ENCODE measurements at places on chromosomes 12 and 14. TPM values are rescaled to one million over a fixed set of nuclear protein-coding genes. Genes with fewer than 3 reads are reported as not detected.

GRCh38 chr12:72075891-72076557, 137.4 kb downstream of the TPH2 start:
- DNase-seq, result no peak

DNA sequence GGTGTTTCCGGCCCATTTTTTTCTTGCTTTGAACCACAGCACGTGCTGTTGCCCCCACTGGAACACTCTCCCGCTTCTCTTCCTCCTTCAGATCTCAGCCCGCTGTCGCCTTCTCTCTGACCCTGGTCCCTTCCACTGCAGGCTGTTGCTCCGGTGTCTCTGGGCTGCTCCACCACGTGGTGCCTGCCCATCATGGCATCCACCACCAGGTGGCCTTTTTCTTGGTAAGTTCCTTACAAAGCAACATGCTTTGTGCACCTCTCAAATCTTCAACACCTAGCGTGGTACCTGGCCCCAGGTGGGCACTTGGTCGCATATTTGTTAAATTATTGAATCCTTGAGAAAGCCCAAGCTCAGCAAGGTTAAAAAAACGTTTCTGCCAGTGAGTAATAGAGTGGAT, 19.1 kb downstream of the TUNAR start:
- no peak for DNase-seq

DNA sequence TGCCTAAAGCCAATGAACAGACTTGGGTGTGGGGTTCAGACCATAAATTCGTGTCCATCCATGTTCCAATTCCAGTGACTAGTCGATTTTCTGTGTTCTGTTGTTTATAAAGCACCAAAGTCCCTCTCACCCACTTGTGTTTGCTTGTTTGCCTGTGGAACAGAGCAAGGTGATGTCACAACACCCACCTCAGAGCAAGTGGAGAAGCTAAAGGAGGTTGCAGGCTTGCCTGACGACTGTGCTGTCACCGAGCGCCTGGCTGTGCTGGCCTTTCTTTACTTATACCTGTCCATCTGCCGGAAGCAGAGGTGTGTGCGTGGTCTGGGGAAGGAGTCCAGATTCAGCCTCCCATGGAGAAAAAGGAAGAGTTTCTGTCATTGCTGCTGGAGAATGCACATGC, 6.0 kb downstream of the MVK start:
- no peak for DNase-seq

DNA sequence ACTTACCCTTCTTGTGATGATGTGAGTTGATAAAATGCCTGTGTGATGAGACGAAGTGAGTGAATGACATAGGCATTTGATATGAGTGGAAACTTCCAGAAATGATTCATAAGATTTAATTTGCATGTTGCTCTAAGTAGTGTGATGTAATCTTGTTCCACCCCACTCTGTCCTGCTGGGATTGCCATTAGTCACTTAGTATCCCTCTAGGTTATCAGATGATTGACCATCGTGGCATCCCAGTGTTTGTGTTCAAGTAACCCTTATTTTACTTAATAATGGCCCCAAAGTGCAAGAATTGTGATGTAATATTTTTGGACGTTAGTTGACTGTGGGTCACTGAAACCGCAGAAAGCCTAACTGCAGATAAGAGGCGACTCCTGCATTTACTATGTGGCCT, 214.4 kb upstream of the DIO2 start:
- DNase-seq, result peak; percentile 78

PLEKHG7 gene
- total RNA-seq, result not detected

COX8C gene
- not detected for total RNA-seq

CCDC196 gene
- total RNA-seq, result not detected

GRCh38 chr12:132718644-132719043, 8.0 kb downstream of the PGAM5 start:
- no peak for DNase-seq

DNA sequence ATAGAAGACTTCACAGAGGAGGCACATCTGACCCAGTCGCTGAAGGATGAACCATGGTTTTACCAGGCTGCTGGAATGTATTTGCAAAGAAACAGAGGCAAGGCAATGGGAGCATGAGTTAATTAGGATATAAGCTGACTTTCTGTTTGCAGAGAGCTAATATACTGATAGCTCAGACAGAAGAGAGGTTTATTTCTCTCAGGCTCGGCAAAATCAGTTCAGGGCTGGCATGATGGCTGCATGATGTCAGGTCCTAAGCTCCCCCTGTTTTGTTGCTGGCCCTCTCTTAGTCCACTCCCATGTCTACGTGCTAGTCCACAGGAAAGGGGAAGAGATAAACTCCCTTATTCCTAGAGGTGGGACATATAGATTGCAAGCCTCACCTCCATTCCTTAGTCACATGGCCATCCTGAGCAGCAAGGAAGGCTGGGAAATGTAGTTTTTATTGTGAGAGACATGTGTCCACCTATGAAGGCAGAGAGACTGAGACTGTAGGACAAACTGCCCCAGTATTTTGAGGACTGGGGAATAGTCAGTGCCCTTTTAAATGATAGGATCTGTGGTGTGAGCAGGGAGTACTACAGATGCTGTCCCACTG, 224.5 kb downstream of the VRK1 start:
- DNase-seq, result no peak

TMCC3 gene
- total RNA-seq, result 11.8 TPM

HOXC10 gene
- 15.7 TPM for total RNA-seq

GDF3 gene
- total RNA-seq, result not detected

GRCh38 chr14:78785265-78785664, 615.1 kb downstream of the NRXN3 start:
- no peak for DNase-seq

NCKAP5L gene
- 14.6 TPM for total RNA-seq

GRCh38 chr12:53978477-53979356, 4.0 kb upstream of the HOTAIR start:
- DNase-seq, result no peak

DNA sequence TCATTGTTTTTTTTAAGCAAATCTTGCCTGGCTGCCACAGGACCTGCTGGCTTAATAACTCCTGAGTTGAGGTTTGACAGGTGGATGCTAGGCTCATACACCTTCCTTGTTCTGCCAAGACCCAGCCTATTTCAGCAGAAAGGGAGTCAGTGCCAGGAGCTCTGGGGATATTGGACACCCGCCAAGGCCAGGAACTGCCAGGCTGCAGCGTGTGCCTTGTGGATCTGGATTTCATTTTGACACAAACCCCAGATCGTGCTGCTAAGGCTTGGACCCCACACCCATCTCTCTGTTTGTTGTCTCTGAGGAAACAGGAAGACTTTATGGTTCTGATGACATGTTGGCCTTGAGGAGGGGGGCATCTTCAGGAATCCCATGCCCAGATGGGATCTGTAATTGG, 44.4 kb upstream of the PRIMA1 start:
- no peak for DNase-seq

DNA sequence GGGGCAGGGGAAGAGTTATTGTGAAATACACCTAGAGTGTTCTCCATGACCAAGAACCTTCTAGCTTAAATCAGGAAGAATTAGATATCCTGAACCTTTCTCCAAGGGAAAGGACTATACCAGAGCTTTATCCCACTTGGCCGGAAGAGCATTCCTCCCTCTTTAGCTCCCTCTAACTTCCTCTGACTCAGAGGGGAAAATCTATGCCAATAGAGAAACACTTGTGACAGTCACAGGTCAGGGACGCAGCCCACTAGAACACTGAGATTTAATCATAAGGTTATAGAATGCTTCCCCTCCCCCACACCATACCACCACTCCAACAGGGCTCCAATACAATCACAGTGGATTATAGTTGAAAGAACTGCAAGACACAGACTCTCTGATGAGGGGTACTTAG, 55.4 kb upstream of the RFX4 start:
- DNase-seq, result no peak

SLC17A8 gene
- not detected for total RNA-seq

DNA sequence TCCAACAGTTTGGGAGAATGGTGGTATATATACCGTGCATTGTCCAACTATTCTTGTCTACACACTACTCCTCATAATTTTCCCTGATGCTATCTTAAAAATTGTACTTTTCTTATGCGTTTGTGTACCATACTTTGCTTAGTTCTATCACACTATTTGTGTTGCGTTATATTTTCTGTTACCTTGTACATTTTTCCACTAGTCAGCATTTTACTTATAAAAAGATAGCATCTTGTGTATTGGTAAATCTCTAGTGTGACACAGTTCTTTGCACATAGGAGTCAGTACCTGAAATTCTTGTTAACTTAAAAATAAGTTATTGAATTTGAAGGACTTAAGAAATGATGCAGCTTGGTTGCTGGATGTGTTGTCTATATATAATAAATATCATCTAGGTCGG, 201.8 kb upstream of the LMO3 start:
- no peak for DNase-seq

GRCh38 chr14:73236157-73236556, 1.1 kb upstream of the PAPLN start:
- DNase-seq, result no peak

STAT2 gene
- 39.2 TPM for total RNA-seq

Data from epithelial cell of proximal tubule (primary cell).